ENCODE measurements at places on chromosomes 1 and 21.
A peak's percentile ranks its signal among the peaks of the same experiment; 100 is the strongest.

- H3K4me3 ChIP-seq: no peak overlapping the region
- H3K4me1 ChIP-seq: no peaks in the 10 kb centered on the region
- H3K27me3 ChIP-seq: no peaks in the 10 kb centered on the region
- H3K27ac ChIP-seq: no peak overlapping the region
- H3K36me3 ChIP-seq: no peaks in the 10 kb centered on the region
- DNase-seq: no peak
These were observed 34.6 kb upstream of the LHX8 start for GRCh38 chr1:75099581-75099980.

DNA sequence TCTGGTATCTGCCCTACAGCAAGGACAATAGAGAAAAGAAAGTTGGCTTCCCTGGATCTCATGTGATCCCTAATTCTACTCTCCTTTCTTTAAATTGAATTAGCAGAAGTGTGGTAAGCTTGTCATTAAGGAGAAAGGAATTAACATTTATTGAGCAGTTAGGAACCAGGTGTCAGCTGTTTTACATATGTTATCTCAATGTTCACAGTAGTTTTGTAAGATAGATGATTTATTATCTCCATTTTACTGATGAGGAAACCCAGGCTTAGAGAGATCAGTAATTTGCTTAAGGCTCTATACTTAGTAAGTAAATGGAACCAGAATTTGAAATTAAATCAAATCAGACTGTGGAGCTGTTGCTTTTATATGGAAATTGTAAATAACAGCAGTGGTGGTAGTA lies 8.0 kb downstream of the XPR1 start:
- H3K4me3 ChIP-seq: no peak overlapping the region
- no peaks in the 10 kb centered on the region for H3K4me1 ChIP-seq
- H3K27me3 ChIP-seq: no peaks in the 10 kb centered on the region
- DNase-seq: no peak

GRCh38 chr1:36796106-36796590 lies 238.2 kb downstream of the GRIK3 start:
- H3K36me3 ChIP-seq: no peaks in the 10 kb centered on the region
- H3K27me3 ChIP-seq: no peaks in the 10 kb centered on the region
- no peak overlapping the region for H3K27ac ChIP-seq
- no peak for DNase-seq
- no peak overlapping the region for H3K4me3 ChIP-seq

DNA sequence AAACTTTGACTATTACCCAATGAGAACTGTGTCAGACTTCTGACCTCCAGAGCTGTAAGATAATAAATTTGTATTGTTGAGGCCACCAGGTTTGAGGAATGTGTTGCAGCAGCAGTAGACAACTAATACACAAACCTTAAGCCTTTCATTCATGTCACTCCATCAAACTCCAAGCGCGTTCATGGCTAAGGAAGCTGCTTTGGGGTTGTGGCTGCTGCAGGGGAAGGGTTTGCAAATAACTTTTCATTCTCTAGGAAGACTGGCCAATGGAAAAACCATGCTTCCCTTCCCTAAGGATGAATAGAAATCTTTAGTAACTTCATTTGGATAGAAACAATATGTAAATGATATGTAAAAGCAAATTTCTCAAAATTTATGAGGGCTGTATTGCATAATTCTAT lies 170.4 kb downstream of the RHOU start:
- no peak for DNase-seq
- no peaks in the 10 kb centered on the region for H3K27me3 ChIP-seq
- H3K4me1 ChIP-seq: no peaks in the 10 kb centered on the region
- H3K4me3 ChIP-seq: no peak overlapping the region
- no peak overlapping the region for H3K27ac ChIP-seq
- no peaks in the 10 kb centered on the region for H3K36me3 ChIP-seq

DNA sequence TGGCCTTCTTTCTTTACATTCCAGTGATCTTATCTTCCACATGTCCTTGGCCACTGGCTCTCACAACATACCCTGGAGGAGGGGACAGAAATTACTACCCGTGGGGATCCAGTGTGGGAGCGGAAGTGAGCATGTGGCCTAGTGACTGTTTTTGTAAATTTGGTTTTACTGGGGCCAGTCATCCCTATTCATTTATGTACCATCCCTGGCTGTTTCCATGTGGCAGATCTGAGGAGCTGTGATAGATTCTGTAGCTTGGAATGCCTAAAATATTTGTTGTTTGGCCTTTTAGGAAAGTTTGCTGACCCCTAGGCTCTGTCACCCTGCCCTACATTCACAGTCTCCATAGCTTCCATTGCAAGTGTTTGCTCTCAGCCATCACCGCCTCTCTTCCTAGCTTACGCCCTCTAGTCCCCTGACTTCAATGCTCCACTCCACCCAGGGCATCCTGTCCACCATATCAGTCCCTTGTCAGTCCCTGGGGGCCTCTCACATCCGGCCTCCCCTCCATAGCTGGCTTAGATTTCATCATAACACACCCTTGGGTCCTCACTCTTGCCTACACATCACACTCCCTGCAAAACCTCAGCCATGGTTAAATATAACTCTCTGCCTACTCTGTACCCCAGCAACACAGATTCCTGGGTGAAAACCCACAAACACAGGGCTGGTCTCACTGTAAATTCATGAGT lies 25.8 kb downstream of the DHCR24 start:
- no peak overlapping the region for H3K4me3 ChIP-seq
- no peak for DNase-seq
- H3K36me3 ChIP-seq: peaks cover 7% of the 10 kb centered on the region
- peaks cover 3% of the 10 kb centered on the region for H3K4me1 ChIP-seq
- no peaks in the 10 kb centered on the region for H3K27me3 ChIP-seq

- no peaks in the 10 kb centered on the region for H3K36me3 ChIP-seq
- no peak overlapping the region for H3K4me3 ChIP-seq
- no peaks in the 10 kb centered on the region for H3K4me1 ChIP-seq
- peaks cover under 1% of the 10 kb centered on the region for H3K27me3 ChIP-seq
- no peak for DNase-seq
These were observed 392.4 kb downstream of the KCNH1 start for GRCh38 chr1:210741564-210741963.

DNA sequence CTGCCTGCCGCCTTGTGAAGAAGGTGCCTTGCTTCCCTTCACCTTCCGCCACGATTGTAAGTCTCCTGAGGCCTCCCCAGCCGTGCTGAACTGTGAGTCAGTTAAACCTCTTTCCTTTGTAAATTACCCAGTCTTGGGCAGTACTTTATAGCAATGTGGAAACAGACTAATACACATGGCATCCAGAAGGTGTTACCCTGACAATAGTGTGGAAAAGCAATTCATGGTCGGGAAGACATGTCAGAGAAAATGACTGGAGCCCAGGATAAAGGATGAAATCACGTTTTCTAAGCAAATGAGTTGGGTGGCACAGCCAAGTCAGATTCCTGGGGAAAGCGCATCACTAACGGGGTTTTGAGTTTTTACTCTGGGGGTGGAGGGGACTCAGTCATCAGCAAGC lies 76.4 kb downstream of the HLCS start:
- no peak for DNase-seq
- no peak overlapping the region for H3K4me3 ChIP-seq

DNA sequence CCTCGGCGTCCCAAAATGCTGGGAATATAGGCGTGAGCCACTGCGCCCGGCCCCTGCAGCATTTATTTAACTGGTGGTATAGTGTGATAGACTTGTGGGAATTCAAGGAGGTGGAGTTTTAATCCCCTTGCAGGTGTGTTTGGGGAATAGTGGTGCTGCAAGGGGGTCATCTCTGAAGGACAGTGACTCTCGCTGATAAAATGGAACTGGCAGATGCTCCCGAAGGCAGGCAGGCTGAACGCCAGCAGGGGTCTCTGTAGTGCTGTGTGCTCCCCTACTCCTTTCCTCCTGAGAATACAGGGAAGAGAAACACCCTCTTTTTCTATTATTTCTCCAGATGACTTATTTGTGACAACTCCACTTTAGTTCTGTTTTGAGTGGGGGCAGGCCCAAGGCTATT lies 4.0 kb downstream of the OSCP1 start:
- H3K36me3 ChIP-seq: no peaks in the 10 kb centered on the region
- no peak for DNase-seq
- H3K27ac ChIP-seq: no peak overlapping the region

DNA sequence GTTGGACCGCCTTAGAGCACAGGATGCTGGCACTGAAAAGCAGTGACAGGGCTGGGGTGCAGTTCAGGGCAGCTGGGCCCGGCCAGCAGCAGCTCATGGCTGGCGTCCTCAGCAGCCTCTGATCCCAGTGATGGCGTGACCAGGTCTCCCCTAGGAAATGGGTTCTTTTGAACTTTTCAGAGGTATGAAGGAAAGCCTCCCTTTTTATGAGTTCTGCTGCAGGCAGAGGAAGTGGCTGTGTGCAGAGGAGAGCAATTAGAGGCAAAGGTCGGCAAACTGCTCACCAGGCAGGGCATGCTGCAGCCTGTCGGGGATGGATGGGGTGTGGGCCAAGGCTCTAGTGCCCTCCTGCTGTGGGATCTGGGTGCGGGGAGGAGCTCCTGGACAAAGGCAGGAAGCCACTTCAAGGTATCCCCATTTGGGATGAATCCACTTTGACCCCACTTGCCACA lies 45.6 kb upstream of the RAB4A start:
- H3K27me3 ChIP-seq: peaks cover 4% of the 10 kb centered on the region
- no peak overlapping the region for H3K27ac ChIP-seq
- H3K36me3 ChIP-seq: no peaks in the 10 kb centered on the region
- DNase-seq: no peak
- H3K4me1 ChIP-seq: peaks cover 12% of the 10 kb centered on the region

GRCh38 chr1:66275083-66275482 lies 258.9 kb upstream of the SGIP1 start:
- peaks cover 66% of the 10 kb centered on the region for H3K4me1 ChIP-seq
- H3K36me3 ChIP-seq: no peaks in the 10 kb centered on the region
- H3K27ac ChIP-seq: peak overlapping the region; percentile 72
- H3K27me3 ChIP-seq: no peaks in the 10 kb centered on the region
- H3K4me3 ChIP-seq: no peak overlapping the region
- DNase-seq: no peak

DNA sequence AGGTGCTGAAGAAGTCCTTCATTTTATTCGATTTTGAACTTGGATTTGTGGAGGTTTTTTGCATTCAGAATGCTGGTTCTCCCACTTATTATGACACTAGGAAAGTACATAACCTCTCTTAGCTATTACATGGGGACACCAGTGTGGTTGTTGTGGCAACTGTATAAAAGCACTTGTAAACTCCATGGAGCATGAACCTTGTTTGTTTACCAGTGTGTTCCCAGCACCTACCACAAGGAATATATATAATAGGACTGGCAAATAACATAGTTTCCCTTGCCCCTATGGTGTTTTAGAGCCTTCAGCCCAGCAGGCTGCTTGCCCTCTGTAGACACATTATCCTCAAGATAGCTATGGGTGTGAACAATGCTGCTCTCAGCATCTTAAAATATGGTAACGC lies 43.1 kb downstream of the RASSF5 start:
- DNase-seq: no peak
- peak overlapping the region; percentile 91 for H3K27ac ChIP-seq
- no peaks in the 10 kb centered on the region for H3K36me3 ChIP-seq
- H3K4me1 ChIP-seq: peaks cover 29% of the 10 kb centered on the region
- H3K27me3 ChIP-seq: no peaks in the 10 kb centered on the region

- no peak overlapping the region for H3K4me3 ChIP-seq
- no peak for DNase-seq
- no peak overlapping the region for H3K27ac ChIP-seq
- no peaks in the 10 kb centered on the region for H3K4me1 ChIP-seq
These were observed 14.3 kb downstream of the XPR1 start for GRCh38 chr1:180646093-180646492.

GRCh38 chr1:18397641-18398040 lies 83.1 kb upstream of the KLHDC7A start:
- no peak overlapping the region for H3K4me3 ChIP-seq
- H3K27ac ChIP-seq: no peak overlapping the region
- DNase-seq: no peak
- H3K36me3 ChIP-seq: no peaks in the 10 kb centered on the region
- no peaks in the 10 kb centered on the region for H3K4me1 ChIP-seq
- H3K27me3 ChIP-seq: peaks cover 27% of the 10 kb centered on the region

DNA sequence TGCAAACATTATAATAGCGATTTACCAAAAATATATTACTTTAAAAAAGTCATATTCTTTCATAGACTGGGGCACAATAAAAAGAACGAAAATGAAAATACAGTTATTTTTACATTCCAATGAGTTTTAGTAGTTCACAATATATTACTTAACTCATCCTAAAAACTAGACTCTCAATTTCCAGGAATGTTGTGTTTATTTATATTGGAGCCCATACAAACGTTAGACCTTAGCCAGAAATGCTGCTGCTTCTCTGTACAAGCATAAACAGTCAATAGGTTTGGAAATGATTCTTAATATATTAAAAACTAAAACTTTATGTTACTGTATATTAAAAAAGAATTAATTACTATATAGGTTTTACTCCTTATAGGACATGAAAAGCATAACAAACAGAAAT lies 302.3 kb downstream of the BRINP3 start:
- H3K4me3 ChIP-seq: no peak overlapping the region
- no peak for DNase-seq
- H3K36me3 ChIP-seq: no peaks in the 10 kb centered on the region
- no peaks in the 10 kb centered on the region for H3K4me1 ChIP-seq

DNA sequence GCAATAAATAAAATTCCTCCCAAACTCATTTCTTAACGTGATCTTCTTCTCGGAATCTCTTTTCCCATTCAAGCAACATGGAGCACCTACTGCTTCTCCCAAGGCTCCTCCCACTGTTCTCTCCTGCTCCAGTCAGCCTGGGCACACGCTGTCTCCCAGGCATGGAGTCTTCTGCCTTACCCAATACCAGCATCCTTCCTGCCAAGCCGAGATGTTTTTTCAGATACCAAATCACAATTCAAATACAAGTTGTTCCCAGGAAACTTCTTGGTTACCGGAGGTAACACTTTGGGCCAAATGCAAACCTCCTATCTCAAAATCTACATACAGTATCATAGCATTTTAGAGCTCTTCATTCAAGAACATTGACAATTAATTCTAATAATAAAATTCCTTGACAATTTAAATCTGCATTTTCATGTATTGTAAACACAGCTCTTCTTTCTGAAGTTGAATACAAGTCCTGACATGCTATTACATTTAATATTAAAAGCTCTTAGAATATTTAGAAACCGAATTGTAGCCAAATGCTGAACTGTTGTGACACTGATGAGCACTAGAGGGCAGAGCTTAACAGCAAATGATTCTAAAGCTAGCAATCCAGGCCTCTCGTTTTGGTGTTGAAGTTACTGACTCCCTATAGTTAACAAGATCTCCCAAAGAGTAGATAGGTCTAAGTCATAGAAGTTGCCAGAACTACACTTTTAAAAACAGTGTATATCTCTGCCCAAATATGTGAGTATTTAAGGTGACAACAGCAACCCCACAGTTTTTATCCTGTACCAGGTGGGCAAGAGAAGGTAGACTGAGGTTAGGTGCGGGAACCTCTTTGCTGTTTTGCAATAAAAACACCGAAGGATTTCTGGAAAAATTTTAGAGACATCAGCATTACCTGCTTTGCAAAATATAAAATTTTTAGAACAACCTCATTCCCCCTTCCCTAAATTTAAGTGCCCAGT lies 52.3 kb downstream of the BCAR3 start:
- no peaks in the 10 kb centered on the region for H3K36me3 ChIP-seq
- H3K4me1 ChIP-seq: no peaks in the 10 kb centered on the region
- H3K27me3 ChIP-seq: no peaks in the 10 kb centered on the region
- H3K27ac ChIP-seq: no peak overlapping the region
- no peak overlapping the region for H3K4me3 ChIP-seq
- no peak for DNase-seq

GRCh38 chr1:208731981-208732821 lies 488.0 kb upstream of the PLXNA2 start:
- DNase-seq: no peak
- no peaks in the 10 kb centered on the region for H3K36me3 ChIP-seq
- no peak overlapping the region for H3K27ac ChIP-seq
- no peaks in the 10 kb centered on the region for H3K27me3 ChIP-seq
- H3K4me3 ChIP-seq: no peak overlapping the region

All from T-cell (primary cell).